ENCODE measurements at places on chromosomes 6 and 20.

DNA sequence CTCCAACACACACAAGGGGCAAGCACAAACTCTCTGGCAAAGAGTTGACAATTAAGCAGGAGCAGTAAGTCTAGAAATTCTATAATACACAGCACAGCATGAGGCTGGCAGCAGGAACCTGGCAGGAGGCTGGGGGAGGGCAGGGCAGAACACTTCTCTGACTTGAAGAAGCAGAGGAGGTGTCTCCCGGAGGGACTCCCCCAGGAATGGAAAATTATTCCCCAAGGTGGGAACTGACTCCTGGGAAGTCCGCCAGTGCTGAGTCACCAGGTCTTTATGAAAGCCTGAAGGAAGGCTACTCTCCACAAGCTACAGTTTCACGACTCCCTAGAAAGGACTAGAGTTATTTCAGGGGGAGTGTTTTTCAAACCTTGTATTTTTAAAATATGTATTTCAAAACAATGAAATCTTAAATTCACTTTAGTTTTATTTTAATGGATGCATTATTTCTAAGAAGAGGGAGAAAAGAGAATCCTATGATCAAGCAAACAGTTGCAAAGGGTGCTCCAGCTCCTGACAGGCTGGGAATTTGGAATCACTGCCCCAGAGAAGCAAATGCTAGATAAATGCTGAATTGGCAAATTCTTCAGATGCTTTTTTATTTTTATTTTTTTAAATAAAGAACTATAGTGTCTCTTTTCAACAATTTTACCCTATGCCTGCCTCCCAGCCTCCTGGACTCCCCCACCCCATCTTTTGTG lies 192.8 kb downstream of the LY86 start:
- DNase-seq: no peak

- no peak for DNase-seq
Observed at GRCh38 chr20:9635750-9636149, 121.4 kb downstream of the LAMP5 start.

GRCh38 chr20:46113113-46113470 lies 5.0 kb upstream of the CD40 start:
- DNase-seq: no peak

DNA sequence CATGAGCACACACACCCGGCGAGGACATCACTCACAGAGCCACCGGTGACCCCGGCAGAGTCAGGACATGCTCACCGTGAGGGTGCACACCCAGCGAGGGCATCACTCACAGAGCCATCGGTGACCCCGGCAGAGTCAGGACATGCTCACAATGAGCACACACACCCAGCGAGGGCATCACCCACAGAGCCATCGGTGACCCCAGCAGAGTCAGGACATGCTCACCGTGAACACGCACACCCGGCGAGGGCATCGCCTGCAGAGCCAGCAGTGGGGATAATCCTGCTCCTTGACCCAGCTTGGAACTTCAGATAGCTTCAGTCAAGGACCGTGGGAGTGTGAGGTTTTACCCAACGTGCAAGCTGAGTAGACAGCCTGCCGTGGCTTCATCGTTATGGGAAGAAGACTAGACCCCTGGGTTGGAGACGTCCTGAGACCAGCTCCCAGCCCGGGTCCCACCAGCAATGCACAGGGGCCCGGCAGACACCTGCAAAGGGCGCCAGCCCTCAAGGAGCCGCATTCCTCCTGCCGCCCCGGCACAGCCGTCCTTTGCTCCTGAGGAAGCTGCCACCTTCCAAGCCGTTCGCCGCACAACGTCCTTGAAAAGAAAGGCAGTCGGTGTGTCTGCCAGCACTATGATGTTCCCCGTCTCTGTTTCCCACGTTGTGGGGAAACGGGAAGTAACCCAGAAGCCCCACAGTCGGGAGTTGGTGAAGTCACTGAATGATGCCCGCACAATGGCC lies 192.3 kb downstream of the DLL1 start:
- DNase-seq: no peak

DNA sequence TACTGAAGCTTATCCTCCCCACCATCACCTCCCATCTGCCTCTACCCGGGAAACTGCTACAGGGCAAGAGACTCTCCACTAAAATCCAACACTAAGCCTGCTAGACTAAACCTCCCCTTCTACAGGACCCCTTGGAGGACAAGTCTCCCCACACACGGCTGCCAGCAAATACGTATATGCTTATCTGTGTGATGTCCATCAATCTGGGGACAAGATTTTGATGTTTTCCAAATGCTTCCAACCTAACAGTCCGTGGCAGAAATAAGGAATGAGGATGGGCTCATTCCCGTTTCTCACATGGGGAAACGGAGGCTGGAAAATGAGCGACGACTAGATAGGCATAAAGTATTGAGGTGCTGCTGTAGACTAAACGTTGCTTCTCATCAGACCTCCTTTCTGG lies 1.8 kb downstream of the KCNK5 start:
- DNase-seq: no peak
